NCI-H1417 treated with DMSO at 0.1 percent for 48 hours (cell line): ENCODE measurements at places on chromosomes 3 and 15.

DNA sequence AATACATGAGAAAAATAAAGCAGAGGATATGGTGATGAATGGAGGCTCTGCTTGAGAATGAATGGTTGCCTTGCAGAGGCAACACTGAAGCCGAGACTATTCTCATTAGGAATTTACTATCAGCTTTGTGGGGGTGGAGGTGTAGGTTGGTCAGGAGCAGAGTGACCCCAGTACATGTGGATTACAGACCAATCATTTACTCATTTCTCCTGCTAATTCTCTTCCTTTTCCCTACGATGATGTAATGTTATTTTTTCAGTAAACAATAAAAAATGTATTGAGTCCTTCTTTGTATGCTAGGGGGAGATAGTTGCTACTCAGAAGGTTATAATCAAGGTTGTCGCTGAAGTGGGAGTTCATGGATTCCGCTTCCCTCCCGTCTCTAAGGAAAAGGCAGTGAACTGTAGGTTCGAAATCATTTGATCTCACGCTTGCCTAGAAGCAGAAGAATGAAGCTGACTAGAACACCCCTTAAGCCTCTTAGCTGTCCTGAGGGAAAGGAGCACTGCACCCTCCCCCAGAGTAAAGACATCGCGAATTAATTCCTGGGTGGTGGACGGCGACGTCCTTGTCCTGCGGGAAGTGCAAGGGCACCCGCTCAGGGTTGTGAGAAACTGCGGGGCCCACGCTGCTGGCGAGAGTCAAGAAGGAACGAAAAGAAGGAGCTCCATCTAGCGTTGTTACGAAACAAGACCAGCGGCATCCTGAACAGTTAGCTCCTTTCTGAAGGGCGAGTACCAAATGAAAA lies 213.2 kb upstream of the PFN2 start:
- DNase-seq: peak; percentile 58

GRCh38 chr15:71293723-71294122 lies 178.5 kb downstream of the THSD4 start:
- DNase-seq: no peak

DNA sequence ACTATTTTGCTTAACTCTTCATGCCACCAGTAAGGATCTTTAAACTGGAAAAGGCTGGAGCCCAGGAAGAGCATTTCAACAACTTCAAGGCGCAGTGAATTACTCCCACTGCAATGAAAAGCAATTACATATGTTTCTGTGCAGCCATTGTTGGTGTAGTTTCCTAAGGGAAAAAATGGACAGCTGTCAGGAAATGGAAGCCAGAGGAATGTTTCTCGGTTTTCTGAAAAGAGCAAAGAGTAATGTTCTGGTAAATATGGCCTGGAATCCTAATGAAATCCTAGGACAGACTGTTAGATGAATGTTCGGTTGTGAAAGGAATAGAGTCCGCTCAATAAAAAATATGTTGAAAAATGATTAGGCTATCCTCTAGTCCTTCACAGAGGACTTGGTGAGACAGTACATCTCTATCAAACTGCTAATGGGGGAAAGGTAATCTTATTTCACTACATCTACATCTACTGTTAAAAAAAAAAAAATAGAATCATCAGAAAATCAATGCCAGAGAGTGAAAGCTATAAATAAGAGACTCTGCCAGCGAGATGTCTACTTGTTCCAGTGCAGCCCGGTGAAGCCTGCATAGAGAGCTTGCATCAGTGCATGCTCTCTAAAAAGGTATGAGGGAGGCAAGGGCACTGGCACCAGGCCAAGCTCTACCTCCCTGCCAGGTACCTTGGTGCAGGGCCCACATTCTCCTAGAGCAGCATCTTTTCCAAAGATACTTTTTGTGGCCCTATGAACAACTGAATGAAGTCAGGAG lies 68.2 kb upstream of the TJP1 start:
- no peak for DNase-seq

DNA sequence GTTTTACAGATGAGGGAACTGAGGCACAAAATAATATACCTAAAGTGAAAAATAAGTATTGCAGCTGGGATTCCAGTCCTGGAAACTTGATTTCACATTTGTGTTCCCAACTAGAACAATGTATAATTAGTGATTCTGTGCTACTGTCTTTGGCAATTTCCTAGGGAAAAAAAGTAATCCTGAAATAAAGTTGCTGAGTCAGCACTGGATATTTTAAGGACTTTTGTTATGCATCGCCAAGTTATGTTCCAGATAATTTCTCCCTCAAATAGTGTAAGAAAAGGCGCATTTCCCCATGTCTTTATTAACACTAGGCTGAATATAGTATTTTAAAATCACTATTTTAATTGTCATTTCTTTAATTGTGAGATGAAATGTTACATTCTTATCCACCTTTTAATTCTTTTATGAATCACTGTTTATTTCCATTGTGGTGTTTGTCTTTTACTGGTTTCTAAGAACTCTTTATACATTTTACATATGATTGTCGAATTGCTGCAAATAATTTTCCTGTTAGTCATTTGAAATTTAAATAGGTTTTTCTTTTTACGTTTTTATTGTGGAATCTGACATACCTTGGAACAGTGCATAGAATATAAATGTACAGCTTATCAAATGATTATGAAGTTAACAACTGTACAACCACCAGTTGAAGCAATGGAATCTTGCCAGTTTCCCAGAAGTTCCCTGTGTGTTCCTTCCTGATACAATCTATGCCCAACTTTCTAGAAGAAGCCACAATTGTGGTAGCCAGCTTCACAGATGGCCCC lies 56.6 kb downstream of the SH3GL3 start:
- no peak for DNase-seq

- DNase-seq: no peak
Observed at GRCh38 chr3:149586871-149587270, 71.0 kb downstream of the WWTR1 start.

DNA sequence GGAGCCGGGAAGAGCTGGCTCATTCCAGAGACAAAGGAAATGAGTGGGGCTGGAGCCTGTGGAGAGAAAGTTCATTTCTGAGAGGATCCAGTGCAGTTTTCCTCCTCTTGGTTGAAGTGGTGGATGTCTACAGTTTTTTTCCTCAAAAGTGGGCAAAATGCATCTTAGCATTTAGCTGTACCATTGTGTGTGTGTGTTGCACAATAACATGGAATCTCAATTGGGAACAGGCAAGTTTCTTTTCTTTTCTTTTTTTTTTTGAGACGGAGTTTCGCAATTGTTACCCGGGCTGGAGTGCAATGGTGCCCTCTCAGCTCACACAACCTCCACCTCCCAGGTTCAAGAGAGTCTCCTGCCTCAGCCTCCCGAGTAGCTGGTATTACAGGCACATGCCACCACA lies 101.5 kb upstream of the UBE2E1 start:
- no peak for DNase-seq

DNA sequence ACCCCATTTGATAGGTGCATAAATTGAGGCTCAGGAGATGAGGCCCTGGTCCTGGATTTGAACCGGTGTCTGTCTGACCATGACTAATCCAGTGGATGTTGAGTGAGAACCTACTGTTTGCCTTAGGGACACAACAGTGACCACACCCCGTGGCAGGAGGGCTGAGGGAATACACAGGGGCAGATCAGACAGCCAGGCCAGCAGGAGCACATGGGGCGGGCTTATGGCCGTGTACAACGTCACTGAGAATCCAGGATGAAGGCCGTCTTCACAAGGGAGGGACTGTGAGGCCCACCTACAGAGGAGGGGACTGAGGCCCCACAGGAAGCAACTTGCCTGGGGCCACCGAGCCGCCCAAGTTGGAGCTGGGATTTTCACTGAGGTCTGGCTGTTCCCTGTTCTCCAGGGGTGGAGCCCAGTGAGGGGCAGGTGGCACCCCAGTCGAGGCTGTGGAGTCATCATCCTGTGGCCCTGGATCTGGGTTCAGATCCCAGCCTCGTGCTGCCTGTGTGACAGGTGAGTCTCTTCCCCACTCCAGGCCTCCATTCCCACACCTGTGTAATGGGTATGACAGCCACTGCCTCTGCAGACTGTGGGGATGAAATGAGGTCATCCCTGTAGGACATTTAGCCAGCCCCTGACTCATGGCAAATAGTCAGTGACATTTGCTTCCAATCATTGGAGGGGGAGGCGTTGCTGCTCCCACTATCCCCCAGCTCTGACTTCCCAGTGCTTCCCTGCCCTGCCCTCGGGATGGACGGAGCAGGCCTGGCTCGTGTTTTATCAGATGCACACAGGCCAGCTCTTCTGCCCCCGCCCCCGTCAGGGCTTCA lies 6.3 kb upstream of the PLXND1 start:
- DNase-seq: no peak

DNA sequence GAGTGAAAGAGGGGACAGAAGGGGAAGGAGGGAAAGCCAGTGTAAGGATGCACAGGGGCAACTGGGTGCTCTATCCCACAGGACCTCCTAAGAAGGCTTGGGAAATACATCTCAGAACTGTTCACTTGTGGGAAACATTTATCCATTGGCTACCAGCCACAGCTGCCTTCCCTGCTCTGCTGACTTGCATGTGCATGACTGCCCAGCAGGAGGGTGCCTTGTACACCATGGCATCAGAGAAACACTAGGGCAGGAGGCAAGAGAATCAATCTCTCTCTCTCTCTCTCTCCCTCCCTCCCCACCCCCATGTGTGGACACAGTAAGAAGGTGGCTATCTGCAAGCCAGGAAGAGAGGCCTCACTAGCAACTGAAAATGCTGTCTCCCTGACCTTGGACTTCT lies 62.9 kb upstream of the ZBTB38 start:
- no peak for DNase-seq

DNA sequence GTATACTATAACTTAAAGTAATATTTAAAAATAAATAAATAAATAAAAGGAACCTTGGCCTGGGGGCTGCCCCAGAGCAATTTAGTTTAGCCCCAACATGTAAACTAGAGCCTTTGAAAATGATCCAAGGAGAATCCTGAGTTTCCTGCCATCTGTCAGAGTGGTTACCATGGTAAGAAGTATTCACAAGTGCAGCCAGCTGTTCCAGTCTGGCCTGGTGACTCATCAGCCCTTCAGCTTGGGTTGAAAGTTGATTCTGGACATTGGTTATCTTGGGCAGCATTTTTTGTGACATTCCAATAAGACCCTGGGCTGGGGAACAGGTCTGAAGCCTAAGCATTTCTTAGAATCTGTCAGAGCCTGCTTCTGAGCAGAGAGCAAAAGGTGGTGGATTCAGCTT lies 72.7 kb upstream of the LRTM1 start:
- no peak for DNase-seq

GRCh38 chr15:23869396-23869795 lies 182.3 kb upstream of the NDN start:
- DNase-seq: no peak

DNA sequence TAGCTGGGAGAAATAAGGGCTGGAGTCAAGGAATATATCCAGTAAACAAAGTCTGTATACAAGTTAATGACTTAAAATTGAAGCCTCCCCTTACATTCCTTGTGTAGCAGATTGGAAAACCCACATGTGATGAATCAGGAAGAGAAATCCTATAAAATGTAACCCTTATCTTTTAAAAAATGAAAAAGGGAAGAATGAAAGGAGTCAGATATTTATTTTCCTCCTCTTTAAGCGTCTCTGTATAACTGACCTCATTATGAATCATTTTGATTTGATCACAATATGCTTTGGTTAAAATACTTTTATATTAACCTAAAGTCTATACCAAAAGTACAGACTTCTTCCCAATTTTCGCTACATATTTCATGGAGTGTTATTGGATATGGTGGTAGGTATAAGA lies 316.3 kb upstream of the STAC start:
- no peak for DNase-seq

DNA sequence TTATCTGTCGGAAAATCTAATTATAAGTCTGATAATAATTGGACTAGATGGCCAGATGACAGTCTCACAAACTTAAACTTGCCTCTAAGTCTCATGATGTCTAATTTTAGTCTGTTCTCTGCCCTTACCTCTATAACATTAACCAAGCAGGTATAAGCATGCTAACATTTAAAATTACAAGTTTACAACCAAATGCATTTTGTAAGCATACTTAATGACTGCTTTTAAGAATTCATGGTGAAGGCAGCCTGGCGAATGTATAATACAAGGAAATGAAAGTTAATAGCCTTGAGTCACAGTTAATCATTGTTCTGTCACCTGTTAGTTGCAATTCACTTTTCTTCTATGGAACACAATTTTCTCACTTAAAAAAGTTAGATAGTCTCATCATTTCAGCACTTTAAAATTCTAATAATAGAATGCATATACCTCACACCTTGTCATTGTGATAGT lies 16.5 kb downstream of the BCHE start:
- no peak for DNase-seq

GRCh38 chr3:377158-377561 lies 180.6 kb downstream of the CHL1 start:
- no peak for DNase-seq

- DNase-seq: no peak
Observed at GRCh38 chr3:64900617-64901521, 213.1 kb upstream of the ADAMTS9 start.

GRCh38 chr15:68405378-68406250 lies 26.3 kb downstream of the ITGA11 start:
- no peak for DNase-seq

DNA sequence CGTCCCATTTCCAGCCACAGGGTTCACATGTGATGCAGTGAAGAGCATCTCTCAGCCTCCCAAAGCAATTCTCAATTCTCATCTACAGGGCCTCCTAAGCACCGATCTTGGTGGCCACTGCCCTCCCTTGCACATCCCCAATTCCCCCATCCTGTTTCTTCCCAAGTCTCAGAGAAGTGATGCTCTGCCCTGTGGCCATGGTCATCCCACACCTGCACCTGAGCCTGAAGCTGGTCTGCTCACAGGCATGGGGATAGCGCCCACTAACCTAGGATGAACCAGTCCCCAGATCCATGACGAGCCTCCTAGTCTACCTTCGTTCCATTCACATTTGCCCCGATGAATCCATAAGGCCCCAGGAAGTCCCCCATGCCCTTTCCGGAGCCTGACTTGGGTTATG lies 201.5 kb downstream of the UACA start:
- no peak for DNase-seq

DNA sequence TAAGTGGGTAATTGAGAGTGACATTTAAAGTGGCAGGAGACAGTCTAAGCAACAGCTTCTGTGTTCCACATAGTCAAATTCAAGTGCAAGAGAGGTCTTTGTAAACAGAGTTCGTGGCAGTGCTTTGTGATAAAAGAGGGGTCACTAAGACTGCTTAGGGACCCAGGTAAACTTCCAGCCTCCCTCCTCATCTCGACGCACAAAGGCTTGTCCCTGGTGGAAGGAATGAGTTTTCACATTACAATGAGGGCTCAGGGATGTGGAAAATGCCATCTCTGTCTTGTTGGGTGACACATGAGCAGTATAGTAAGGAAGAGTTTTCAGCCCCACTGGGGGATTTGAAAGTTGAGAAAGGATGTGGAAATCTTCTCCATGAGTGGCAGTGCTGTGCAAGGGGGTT lies 7.3 kb downstream of the GMNC start:
- no peak for DNase-seq
